ENCODE measurements at places on chromosomes 6 and 20.

- no peak for DNase-seq
Observed at GRCh38 chr6:65760285-65760684, 53.3 kb upstream of the EYS start.

DNA sequence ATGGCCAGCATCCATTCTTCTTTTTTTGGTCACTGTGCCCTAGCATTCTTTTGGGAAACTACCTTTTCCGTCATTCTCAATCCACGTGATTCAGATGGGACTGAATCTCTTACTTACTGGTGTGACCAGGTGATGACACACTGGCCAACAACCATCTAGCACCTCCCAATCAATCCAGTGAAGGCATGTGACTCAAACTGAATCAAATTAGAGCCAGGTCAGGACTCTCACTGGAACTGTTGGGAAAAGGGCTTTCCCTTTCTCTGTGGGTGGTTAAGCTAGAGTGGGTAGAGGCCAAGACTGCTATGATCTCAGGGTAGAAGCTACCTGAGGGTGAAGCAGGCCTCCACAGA lies 36.2 kb upstream of the ZMYND8 start:
- DNase-seq = no peak

DNA sequence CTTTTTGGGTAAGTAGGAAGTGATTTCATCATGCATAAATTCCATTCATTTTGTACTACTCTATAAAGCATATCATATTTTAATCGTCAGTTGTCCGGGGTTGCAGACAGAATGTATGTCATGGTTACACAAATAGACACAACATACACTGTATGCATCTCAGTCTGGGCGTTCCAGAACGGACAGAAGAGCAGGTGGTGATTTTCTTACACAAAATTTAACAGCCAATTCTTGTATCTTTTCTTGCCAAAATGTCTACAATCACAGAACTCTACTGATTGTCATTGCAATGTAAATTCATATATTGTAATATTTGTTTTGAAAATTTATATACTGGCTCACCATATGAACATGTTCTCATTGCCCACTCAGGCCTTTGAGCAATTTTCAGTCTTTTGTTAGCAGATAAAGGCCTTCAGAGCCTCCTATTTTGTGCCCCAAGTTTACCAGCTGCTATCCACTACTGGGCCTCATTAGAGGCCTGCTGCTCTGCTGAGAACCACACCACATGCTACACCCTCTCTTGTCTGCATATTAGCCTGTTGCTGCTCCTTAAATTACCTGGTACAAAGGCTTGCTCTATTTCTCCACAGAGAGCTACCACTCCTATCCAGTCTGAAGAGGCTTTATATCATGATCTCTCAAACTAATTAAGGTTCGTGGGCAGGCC lies 61.5 kb downstream of the PRDM13 start:
- no peak for DNase-seq

DNA sequence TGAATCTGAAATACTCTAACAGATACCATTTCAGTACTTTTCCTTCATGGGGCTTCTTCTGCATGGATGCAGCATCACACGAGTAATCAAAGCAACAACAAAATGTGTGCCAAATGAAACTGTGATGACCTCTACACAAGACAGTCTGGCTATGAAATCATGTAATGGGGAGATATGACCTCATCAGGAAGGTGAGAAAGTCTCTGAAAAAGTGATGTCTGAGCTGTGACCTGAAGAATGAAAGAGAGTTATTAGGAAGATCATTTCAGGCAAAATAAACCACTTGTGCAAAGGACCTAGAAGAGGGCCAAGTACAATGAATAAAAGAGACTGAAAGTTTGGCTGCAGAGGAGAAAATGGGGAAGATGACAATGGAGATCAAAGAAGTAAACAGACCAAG lies 182.8 kb downstream of the PTPRK start:
- DNase-seq = no peak

- no peak for DNase-seq
Observed at GRCh38 chr20:49346682-49347081, 68.8 kb upstream of the ZNFX1 start.

DNA sequence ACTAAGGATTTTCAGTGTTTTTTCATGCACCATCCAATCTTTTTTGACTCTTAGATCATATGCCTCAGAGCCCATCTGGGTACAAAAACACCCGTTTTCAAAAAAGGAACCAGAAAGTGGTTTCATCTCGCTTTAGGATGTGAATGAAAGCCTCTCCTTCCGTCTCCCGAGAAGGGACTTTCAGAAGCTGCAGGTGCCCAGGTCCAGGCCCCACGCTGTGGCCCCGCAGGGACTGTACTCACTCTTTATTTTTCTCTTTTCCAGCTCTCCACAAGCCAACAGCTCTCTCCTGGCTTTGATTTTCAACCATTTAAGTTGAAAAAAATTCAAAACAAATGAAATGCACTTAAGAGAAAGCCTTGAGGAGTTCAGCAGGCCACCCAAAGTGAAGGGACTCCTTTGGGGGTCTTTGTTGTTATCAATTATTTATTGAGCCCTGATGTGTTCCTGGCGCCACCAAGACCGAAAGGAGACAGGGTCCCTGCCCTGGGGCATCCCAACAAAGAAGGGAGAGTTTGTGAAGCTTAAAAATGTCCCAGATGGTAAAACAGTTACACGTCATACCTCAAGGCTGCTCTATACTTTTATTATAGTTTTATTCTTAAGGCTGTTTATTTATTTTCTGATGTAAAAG lies 467.3 kb downstream of the PREX1 start:
- peak; percentile 59 for DNase-seq

DNA sequence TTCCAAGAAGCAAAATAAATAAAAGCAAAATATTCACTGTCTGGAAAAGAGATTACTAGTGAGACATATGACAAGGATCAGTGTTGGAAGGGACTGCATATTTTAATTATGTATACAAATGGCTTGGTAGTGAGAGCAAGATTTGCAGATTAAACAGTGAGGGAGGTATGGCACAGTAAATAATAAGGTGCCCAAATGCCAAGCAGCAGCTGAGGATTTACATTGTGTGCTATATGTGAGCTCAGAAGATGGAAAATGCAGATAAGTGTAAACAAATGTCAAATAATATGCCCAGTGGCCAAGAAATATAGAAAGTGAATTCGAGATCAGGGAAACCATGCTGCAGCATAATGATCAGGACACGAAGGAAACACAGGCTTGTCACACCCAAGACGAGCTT lies 173.8 kb upstream of the NRSN1 start:
- DNase-seq = no peak

DNA sequence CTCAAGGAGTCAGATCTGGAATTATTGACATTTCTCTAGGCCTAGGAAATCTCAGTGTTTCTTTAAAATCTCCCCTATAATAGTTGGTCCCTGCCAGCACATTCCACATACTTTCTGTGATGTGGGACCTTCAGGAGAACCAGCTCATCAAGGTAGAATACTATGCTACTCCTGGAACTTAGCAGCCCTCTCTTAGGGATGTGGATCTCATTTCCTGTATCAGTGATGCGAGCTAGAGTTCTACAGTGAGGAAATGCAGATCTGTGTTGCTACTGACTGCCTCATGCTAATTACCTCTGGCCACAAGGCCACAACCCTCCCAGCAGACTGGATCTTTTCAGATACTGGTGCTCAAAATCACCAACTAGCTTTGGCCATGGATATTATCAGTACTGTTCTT lies 193.8 kb downstream of the CLVS2 start:
- DNase-seq = no peak

DNA sequence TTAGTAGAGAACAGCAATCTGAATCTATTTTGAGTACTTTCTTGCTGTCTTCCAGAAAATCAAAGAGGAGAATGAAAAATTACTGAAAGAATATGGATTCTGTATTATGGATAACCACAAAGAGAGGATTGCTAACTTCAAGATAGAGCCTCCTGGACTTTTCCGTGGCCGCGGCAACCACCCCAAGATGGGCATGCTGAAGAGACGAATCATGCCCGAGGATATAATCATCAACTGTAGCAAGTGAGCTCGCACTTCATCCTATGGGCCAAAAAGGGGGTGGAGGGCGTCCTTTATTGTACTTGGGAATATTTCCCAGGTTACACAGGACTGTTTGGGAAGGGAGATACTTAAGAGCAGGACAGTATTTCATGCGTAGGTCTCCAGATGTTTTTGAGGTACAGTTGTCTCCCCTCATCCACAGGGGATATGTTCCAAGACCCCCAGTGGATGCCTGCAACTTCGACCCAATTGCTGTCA lies 37.3 kb upstream of the PLCG1 start:
- DNase-seq = no peak

- no peak for DNase-seq
Observed at GRCh38 chr6:38599966-38600550, 39.7 kb downstream of the BTBD9 start.

- peak; percentile 59 for DNase-seq
Observed at GRCh38 chr6:136764517-136764993, 27.7 kb downstream of the MAP3K5 start.

DNA sequence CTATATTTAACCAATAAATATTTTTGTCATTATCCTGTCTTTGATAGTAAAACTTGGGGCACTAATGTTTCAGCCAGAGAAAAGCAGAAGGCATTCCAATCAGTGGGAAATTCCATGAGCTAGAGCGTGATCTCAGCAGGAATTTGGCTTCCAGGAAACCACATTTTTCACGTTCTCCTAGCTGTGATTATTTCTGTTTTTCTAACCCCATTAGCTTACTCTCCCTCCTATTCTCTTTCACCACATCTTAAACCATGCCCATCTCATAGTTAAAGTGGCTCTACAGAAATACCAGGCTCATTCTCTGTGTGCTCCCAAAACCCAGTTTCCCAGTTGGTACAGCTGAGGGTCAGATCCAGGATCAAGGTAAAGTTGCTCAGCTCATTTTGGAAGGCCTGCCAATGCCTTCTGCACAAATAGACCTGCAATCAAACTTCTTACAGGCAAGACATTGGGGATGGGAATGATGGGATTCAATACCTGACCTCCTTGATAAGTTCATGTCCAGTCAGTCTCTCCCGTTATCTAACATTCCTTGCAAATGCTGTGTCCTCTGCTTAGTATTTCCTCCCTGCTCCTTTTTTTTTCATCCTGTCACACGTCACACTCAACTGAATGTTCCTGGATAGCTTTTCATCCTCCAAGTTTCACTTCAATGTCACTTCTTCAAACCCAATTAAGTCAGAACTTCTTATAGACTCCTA lies 33.1 kb upstream of the TMEM30A start:
- DNase-seq = no peak

- DNase-seq = no peak
Observed at GRCh38 chr6:161233986-161234661, 39.7 kb downstream of the AGPAT4 start.

DNA sequence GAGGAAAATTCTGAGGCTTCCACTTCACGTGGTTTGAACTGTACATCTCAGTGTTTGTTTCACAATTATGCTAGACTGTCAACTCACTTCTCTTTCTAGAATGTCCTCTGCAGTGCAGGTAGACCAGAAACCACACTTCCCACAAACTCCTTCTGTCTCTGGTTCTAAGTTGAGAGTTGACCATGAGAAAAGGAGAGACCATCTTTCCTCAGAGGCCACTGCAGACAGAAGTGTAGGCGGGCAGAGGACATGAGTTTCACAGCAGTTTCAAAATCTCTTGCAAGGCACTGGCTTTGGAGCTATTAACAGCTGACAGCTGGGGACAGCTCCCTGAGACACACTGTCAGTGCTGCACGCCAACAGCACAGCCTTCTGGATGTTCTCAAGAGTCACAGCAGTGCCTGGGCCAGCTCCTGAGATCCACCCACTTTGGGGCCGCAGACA lies 55.4 kb upstream of the MOXD1 start:
- DNase-seq = no peak

GRCh38 chr6:52304983-52305390 lies 20.4 kb upstream of the MCM3 start:
- DNase-seq = peak; percentile 75

DNA sequence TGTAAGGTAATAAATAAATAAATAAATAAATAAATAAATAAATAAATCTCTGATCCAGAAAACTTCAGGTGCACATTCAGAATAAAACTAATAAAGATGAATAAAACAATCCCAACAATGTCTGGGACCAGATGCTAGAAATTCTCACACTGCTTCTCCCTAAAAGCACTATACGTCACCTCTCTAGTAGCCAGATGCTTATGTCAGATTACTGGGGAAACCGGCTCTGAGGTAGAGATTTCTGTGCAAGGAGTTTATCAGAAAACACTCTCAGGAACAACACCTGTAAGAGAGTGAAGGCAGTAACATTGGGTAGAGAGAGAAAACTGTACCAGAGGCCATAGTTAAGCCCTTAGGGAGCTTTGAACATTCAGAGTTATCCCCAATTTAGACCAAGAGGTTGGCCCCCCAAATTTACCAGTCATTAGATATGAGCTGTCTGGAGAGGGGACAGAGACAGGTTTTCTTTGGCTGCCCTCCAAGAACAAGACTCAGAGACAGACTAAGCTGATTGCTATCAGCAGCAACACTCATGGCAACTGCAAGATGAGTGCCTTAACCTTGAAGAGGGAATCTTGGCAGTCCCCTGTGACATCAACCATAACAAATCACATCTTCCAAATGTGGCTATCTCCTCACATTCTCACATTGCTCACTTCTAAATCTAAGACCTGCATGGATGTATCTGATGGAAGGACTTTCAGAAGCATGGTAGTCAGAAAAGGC lies 151.2 kb upstream of the BMP5 start:
- DNase-seq = no peak

DNA sequence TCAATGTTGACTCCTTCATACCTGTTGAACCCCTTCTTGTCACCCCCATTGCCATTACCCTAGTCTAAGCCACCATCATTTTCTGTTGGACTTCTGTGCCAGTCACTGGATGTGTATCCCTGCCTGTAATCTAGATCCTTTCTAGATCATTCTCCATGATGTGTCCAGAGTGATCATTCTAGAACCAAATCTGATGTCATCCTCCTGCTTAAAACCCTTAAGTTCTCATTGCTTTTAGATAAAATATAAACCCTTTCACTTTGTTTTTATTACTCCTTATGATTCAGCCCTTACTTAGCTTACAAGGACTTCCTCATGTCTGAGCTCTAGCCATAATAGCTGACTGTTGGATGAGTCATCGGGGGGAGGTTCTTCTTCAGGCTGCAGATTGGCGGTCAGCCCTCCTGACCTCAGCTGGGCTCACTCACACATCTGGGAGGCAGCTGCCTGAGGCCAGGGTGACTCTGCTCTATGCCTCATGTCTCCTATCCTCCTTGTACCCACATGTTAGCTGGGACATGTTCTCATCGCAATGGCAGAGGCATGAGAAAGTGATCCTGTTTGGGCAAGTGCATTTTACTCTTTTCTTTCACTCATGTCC lies 287.6 kb downstream of the ESR1 start:
- DNase-seq = peak; percentile 45

DNA sequence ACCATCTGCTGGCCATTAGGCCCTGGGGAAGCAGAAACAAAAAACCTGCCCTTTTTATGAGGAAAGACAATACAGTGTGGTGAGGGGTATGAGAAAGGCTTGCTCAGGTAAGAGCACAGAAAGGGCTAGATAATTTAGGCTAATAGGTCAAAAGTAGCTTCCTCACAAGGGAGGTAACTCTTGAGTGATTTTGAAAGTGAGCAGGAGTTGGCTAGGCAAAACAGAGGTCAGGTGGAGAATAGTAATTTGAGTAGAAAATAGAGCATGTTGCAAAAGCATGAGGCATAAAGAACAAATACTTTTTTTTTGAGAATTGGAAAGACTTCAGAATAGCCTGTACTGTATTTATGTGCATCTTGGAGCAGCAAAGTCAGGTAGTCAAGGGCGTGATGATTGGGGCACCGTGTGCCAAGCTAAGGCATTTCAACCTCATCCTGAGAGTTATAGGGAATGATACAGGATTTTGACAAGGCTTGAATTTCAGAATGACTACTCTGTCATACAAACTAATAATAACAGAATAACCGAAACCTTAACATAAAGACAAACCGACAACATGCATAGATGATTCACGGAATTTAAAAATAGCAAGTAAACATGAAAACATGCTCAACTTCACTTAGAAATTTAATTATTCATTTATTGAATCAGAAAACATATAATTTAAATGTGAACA lies 123.0 kb upstream of the ENPP5 start:
- DNase-seq = no peak

GRCh38 chr6:111441678-111442243 lies 41.3 kb downstream of the REV3L start:
- no peak for DNase-seq
